NCI-H2227 treated with DMSO at 0.1 percent for 48 hours (cell line): ENCODE measurements at places on chromosomes 1 and 21.

- no peak for DNase-seq
These were observed 7.0 kb upstream of the USP25 start for GRCh38 chr21:15722591-15723324.

GRCh38 chr1:182003953-182004586, 57.4 kb downstream of the ZNF648 start:
- DNase-seq: no peak

DNA sequence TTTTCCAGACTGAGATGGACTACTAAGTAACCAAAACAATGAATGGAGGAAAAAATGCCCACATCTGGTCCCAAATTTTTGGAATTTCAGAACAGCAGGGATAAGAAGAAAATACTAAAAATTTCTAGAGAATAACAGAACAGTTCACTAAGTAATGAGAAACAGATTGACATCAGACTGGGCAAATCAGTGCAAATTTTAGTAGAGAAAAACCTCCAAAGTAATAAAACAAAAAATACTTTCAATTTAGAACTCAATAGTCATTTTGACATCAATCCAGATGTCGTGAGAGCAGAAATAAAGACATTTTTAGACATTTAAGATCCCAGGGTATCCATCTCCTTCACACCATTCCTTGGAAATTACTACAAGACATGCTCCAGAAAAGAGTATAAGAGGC, 39.3 kb downstream of the CRP start:
- no peak for DNase-seq

GRCh38 chr1:175525222-175525621, 218.2 kb downstream of the TNR start:
- no peak for DNase-seq

- DNase-seq: no peak
These were observed 98.8 kb downstream of the GLIS1 start for GRCh38 chr1:53639996-53640700.

DNA sequence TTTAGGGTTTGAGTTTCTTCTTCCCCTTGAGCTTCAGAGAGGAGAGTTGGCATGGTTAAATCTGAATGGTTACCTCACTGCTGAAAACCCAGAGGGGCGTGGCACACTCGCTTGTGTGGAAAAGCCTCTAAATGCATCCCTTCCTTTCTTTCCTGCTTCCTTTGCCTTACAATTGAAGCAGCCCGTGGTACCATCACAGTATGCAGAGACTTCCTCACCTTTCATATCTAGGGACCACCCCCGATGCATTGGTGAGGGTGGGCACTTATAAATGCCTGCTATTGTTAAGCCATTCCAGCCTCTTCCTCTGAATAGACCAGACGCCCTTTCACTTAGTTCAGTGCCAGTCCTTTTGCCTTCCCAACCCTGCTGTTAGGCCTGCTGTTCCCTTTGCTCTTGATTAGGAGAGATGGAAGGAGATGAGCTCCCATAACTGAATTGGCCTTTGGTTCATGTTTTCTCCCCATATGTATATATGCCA, 21.9 kb upstream of the LAX1 start:
- no peak for DNase-seq

- no peak for DNase-seq
These were observed 36.1 kb downstream of the ST6GALNAC3 start for GRCh38 chr1:76110666-76111065.

DNA sequence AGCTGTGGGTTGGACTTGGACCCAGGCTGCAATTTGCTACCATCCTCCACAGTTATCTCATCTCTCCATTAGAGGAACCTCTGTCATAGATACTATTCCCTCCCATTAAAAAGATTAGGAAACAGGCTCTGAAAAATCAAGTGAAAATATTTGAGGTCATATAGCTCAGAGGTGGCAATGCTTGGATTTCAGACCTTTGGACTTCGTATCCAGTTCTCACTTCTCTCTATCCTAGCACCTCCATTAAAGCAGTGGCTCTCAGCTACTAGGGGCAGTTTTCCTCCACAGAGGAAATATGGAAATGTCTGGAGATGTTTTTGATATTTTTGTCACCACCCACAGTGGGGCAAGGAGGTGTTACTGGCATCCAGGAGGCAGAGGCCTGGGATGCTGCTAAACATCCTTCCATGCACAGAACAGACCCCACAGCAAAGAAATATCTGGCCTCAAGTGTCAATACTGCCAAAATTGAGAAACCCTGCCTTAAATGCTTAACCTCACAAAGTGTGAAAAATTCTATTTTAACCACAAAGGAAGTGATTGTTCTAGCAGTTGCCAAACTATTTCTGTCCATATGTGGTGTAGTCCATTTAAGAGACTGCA, 54.1 kb downstream of the C8A start:
- no peak for DNase-seq

- no peak for DNase-seq
These were observed 25.0 kb downstream of the GIPC2 start for GRCh38 chr1:78070758-78071157.

- no peak for DNase-seq
These were observed 120.6 kb downstream of the MAB21L3 start for GRCh38 chr1:116231752-116232151.

- DNase-seq: no peak
These were observed 25.1 kb upstream of the MROH9 start for GRCh38 chr1:170910273-170910672.

- DNase-seq: no peak
These were observed 22.1 kb upstream of the ATF3 start for GRCh38 chr1:212586206-212587015.

GRCh38 chr1:85358702-85359438, 82.4 kb upstream of the BCL10 start:
- no peak for DNase-seq

DNA sequence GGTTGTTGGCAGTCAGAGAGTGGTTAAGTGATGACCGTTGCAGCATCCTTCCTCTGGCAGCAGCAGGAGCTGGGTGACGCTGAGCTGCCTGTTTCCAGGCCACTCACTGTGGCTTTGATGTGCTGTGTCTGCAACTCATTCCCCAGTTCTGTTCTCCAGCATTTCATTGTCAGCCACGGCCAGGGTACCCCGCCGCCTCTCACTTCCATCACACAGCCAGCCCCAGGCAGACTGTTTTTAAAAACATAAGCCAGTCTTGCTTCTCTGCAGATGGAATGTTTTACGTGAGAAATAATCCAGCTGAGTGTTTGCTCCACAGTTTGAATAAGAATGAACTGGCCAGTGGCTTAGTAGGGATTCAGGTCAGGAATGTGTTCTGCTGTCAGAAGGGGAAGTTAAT, 21.5 kb upstream of the ST6GALNAC3 start:
- no peak for DNase-seq

GRCh38 chr1:7478809-7479499, 292.1 kb upstream of the VAMP3 start:
- DNase-seq: no peak

GRCh38 chr1:245952383-245953026, 554.6 kb downstream of the SMYD3 start:
- no peak for DNase-seq

GRCh38 chr1:168832661-168833060, 103.7 kb upstream of the DPT start:
- DNase-seq: no peak

GRCh38 chr1:160069460-160070231, at the start of gene KCNJ10:
KCNJ10 (minus strand) TSS chr1:160070160; CDS start chr1:160042532, 27,628 bp downstream.
- DNase-seq: no peak

DNA sequence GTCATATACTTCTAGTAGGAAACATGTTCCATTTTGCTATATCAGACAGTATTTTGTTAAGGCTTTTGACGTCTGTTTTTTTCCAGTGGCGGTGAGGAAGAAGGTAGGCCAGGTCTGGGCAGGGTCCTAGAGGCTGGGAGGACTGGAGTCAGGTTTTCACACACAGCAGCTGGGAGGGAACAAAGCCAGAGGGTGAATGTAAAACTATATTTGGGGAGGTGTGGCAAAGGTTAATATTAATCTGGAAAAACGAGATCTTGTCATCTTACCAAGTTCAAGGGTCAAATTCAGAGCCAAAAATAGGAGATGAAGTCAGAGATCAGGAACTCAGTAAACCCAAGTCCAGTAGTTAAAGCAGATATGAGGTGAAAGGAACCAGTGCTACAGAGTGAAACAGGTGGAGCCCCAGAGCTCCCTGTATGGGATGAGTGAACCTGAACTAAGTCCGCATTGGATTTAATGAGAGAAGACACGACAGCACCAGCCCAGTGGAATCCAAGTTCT, 10.7 kb upstream of the OTUD7B start:
- DNase-seq: no peak

- no peak for DNase-seq
These were observed 86.6 kb upstream of the ERRFI1 start for GRCh38 chr1:8112611-8113261.

DNA sequence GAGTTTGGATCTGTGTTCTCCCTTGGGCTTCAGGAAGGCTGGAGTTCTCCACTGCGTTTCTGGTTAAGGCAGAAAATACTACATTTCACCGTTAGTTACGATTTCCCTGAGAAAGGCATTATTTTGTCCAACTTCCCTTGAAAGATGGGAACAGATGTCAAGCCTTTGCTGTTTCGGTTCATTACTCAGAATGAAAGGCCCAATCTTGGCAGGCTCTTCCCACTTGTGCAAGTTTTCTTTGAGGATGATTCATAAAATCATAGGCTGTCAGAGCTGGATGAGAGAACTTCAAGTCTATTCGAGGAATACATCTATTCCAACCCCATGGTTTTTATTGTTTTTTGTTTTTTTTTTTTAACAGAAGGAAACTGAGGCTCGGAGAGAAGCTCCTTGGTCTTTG, 205.2 kb downstream of the GRIK3 start:
- DNase-seq: no peak

- no peak for DNase-seq
These were observed 150.8 kb upstream of the PTGFR start for GRCh38 chr1:78340006-78340405.

GRCh38 chr1:19206947-19207346, 3.1 kb downstream of the UBR4 start:
- no peak for DNase-seq

GRCh38 chr1:2268285-2269056, 40.4 kb downstream of the SKI start:
- no peak for DNase-seq

DNA sequence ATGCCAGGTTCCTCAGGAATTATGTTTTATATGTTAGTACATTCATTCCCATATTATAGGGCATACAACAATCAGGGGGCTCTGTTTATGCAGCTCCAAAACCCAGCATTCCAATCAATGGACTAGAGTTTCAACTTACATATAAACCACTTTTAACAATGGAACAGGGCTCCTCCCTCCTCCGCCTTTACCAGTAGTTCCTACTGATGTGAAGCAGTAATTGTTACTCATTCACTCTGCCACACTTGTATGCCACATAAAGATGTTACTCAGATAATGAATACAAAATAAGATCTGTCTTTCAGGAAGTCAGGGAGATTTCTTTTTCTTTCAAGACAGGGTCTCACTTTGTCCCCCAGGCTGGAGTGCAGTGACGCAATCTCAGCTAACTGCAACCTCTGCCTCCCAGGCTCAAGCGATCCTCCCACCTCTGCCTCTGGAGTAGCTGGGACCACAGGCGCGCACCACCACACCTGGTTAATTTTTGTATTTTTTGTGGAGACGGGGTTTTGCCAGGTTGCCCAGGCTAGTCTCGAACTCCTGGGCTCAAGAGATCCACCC, 17.1 kb downstream of the ZNF281 start:
- no peak for DNase-seq

GRCh38 chr1:61142726-61143500, 60.6 kb downstream of the NFIA start:
- no peak for DNase-seq

DNA sequence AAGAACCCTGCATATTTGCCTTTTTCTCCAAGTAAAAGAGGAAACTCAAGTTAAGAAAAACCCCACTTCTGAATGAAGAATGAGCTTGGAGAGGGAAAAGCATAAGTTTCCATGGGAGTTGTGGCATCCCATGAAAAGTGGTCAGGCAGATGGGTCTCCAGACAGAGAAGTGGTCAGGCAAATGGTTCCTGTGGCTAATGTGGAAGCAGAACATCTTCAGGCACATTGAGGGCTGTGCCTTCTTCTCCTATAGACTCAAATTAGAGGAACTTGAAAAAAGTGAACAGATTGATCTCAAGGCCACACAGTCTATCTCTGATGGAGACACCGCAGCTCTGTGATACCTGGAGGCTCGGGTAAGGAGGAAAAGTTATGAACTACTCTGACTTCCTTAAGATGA, 55.7 kb upstream of the KIRREL1 start:
- no peak for DNase-seq

GRCh38 chr1:35532497-35533223, 24.5 kb downstream of the KIAA0319L start:
- no peak for DNase-seq

DNA sequence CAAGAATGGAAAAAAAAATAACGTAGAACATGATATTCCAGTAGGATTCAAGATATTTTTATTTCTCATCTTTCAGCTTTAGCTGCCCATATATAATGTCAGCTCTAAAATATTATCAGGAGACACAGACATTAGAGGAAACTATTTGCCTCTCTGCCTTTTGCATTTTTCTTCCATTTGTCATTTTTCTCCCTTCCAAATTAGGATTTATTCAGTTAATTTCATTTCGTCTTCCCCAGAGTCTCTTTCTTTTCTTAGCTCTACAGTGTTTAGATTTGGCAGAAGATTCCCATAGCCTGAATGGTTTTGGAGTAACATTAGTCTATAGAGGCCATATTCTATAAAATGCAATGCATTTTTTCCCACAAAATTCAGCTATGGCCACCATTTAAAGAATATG, 5.1 kb upstream of the ENAH start:
- DNase-seq: no peak

DNA sequence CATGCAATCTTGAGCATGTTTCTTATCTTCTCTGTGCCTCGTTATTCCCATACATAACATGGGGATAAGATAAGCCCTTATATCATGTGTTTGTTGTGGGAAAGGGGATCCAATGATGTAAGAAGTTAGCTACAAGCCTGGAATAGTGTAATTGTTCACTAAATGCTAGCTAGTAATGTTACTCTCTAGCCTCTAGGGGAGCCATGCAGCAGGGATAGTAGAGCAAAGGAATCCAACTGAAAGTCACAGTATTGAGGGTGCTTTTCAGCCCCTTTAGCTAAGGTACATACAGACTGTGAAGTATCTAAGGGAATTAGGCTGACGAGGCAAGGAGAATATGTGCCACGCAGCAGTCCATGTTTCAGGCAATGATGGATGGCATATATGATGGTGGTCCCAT, 46.9 kb downstream of the IL23R start:
- DNase-seq: no peak

DNA sequence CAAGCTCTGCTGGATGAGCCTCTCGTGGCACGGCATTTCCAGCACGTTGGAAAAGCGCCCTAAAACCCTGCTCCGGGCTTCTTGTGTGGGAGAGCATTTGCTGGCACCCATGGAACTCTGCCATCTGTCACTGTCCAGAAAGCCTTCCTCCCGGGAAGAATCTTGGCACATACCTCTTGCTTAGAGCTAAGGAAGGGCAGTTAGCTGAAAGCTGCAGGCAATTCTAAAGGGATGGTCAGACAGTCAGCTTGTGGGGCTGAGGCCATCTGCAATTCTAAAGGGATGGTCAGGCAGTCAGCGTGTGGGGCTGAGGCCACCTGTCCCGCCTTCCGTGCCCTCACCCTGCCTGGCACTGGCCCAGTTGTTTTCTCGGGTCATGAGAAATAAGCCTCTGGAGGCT, 139.0 kb upstream of the TMEM51 start:
- DNase-seq: no peak
